ENCODE measurements at places on chromosomes 7 and 10. TPM values are rescaled to one million over a fixed set of nuclear protein-coding genes. Genes with fewer than 3 reads are reported as not detected.

LRRC72 gene
- not detected for total RNA-seq

SPACDR gene
- not detected for total RNA-seq

LFNG gene
- total RNA-seq: 15.2 TPM

TSPAN12 gene
- 6.4 TPM for total RNA-seq

KCP gene
- 0.13 TPM for total RNA-seq

FGL2 gene
- 8.8 TPM for total RNA-seq

DNA sequence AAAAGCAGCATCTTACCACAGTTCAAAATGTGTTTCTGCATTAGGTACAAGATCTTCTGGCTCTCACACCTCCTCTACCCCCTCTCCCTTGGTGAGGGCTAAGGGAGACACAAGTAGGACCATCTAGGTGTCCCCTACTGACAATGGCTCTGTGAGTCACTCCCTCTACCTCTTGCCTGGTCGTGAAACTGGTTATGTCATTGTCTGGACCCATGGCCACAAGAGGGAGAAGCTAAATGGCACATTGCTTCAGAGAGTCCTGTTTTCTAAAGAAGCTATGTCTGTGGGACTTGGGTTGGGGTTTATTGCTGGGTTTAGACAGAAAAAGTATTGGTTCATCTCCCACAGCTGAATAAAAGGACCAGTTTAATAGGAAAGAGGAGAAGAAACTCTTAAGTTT lies 4.0 kb upstream of the PLXNA4 start:
- no peak for DNase-seq

GRCh38 chr10:124728830-124729661 lies 15.1 kb downstream of the FAM53B start:
- no peak for DNase-seq

- peak; percentile 29 for DNase-seq
Observed at GRCh38 chr7:42128703-42129102, 108.3 kb downstream of the GLI3 start.

DNA sequence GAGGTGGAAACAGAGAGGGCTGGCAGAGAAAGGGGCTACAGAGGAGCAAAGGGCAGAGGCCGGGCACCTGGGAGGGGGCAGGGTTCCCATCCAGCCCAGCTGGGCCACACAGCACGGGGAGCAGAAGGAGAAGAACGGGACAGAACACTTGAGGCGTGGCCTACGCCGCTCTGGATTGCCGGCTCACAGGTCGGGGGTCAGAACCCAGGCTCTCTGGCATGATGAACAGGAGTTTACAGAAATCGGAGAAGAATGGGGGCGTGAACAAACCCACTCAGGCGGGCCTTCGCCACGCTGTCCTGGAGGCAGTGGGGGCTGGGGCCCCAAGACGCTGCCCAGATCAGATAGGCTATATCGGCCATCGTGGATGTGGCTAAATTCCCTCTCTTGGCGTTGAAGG lies 362.2 kb upstream of the SHH start:
- DNase-seq: no peak

GRCh38 chr7:69377191-69377590 lies 221.1 kb upstream of the AUTS2 start:
- no peak for DNase-seq

DNA sequence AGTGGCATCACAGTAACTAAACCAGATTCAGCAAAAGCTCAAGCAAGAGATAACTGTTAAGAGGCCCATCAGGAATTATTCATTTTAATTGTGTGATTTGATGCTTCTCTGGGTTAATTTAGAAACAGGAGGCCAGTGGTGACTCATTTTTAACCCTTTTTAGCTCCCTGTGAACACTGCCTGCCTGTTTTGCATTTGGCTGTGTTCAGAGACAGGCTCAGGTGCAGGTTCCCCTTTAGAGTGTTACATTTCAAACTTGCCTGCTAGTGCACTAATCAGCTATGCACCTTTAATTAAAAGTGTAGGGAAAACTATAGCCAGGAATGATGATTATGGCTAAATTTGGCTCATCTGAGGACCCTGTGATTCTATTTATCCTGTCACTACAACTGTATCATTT lies 6.5 kb downstream of the STAMBPL1 start:
- no peak for DNase-seq

GRCh38 chr7:155058896-155059295 lies 11.2 kb upstream of the HTR5A start:
- no peak for DNase-seq

DNA sequence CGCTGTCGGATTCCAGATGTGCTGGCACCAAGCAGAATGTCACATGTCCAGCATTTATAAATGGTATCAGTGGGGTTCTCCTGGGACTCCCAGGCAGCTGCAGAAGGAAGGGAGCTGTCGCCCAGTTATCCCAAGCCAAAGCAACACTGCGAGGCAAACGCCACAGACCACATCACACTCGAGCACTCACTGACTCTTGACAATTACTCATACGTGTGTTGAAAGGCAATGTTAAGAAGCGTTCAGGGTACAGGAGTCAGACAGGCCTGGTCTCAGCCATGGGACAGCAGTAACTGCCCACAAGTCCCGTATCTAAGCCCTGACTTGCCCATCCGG lies 113.4 kb downstream of the DIP2C start:
- DNase-seq: peak; percentile 22

DNA sequence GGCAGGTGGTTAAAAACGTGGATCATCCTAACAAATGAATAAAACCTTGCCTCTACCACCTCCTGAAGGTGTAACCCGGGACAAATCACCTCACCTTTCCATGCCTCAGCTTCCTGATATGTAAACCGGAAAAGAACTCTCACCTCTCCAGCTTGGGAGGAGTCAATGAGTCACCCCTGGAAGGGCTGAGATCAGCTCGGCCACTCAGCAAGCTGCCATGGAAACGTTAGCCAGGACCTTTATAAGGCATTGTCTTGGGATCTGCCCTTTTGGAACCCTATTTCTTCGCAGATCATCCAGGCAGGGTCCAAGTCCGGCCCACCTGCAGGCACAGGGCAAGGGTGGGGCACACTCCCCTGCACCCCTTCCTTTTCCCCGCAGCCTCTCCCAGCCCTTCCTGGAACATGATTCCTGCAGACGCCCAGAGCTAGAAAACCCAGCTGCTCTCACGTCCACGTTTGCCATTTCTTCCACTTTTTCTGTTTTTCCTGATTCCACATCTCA lies 81.6 kb upstream of the PFKP start:
- no peak for DNase-seq

DNA sequence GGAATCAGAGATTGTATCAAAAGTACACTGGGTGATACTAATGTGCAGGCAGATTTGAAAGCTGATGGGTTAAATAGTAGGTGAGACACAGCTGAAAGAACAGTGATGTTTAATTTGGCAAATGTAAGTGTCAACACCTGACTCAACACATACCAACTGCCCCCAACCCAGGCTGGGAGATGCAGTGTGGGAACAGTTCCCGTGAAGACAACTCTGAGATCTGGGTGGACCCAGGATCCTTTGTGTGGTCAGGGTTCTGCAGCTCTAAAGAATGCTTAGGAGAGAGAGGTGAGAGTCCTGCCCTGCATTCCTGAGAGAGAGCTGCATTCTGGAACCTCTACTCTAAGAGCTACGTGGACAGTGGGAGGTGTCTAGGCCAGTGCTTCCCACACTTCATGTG lies 479.7 kb downstream of the RPS24 start:
- DNase-seq: no peak

- peak; percentile 35 for DNase-seq
Observed at GRCh38 chr10:102744374-102745051, 765 bp downstream of the WBP1L start.

GRCh38 chr7:121097577-121097976 lies 109.1 kb downstream of the CPED1 start:
- DNase-seq: peak; percentile 76

GRCh38 chr7:8086239-8086638 lies 117.6 kb downstream of the GLCCI1 start:
- DNase-seq: no peak

GRCh38 chr7:2967705-2968104 lies 76.0 kb downstream of the CARD11 start:
- no peak for DNase-seq

DNA sequence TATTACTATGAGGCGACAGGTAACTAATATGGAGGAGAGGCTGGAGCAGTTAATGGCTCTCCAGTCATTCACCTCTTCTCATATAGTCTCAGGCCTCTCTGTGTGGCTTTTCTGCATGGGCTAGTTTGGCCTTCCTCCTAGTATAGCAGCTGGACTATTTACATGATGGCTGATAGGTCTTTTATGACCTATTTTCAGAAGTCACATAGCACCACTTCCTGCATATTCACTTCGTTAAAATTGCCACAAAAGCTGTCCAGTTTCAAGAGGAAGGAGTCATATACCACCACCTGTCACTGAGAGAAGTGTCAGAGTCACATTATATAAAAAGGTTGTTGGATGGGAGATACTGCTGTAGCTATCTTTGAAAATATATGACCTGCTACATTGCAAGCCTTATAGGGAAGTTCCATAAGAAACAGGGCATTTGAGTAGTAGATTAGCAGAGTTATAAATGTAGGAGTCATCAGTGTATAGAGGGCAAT lies 8.0 kb upstream of the DMTF1 start:
- DNase-seq: no peak

DNA sequence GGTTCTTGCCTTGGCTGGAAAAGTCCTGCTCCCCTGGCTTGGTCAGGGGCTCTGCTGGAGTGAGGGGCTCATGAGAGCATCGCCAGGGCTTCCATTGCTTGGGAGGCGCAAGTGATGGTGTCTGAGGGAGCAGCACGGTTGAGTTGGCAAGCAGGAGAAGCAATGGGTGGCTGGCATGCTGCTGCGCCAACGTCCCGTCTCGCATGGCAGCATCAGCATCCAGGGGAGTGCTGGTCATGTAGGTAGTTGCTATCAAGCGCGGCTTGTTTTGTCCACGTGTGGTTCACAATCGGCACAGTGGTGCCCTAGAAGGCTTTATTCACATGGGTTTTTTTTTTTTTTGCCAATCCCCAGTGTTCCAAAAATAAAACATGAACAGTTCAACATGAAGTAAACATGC lies 3.8 kb downstream of the PYROXD2 start:
- no peak for DNase-seq

- no peak for DNase-seq
Observed at GRCh38 chr7:13109201-13109600, 421.8 kb downstream of the ARL4A start.

- DNase-seq: no peak
Observed at GRCh38 chr10:84427903-84428650, 99.7 kb downstream of the CCSER2 start.

DNA sequence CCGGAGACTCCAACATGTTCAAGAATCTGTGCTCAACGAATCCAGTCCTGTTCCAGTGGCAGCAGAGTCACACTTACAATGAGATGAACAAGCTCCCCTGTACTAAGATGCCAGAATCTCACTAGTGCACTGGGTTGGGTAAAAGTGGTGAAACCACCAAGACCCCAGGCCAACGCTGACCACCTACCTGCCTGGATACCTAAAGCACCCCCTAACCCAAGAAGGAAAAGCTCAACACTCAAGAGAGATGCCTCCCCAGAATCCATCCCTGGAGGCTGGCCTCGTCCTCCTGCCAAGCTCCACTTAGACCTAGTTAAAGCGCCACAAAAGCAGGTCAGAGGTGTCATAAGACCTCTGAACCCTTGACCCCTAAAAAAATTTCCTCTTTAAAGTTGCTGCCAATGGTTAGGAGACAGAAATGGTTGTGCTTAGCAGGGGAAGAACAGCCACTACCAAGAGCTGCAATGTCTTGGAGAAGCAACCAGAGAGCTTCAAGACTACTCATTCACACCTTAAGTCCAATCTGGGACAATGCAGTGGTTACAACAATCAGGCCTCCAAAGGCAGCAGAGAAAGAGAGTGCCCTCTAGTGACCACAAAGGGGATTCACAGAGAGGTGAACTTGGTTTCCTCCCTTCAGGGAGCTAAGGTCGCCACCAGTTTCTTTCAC lies 94.6 kb upstream of the MACROH2A2 start:
- peak; percentile 45 for DNase-seq

DNA sequence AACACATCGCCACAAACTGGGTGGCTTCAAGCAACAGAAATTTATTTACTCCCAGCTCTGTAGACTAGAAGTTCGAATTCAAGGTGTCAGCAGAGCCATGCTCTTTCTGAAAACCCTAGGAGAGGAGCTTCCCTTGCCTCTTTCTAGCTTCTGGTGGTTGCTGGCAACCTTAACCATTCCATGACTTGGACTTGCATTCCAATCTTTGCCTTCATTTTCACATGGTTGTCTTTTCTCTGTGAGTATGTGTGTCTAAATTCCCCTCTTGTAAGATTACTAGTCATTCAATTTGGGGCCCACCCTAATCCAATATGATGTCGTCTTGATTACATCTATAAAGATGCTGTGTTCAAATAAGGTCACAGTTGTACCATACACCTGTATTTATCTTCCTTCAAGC lies 65.9 kb upstream of the PRKG1 start:
- no peak for DNase-seq

DNA sequence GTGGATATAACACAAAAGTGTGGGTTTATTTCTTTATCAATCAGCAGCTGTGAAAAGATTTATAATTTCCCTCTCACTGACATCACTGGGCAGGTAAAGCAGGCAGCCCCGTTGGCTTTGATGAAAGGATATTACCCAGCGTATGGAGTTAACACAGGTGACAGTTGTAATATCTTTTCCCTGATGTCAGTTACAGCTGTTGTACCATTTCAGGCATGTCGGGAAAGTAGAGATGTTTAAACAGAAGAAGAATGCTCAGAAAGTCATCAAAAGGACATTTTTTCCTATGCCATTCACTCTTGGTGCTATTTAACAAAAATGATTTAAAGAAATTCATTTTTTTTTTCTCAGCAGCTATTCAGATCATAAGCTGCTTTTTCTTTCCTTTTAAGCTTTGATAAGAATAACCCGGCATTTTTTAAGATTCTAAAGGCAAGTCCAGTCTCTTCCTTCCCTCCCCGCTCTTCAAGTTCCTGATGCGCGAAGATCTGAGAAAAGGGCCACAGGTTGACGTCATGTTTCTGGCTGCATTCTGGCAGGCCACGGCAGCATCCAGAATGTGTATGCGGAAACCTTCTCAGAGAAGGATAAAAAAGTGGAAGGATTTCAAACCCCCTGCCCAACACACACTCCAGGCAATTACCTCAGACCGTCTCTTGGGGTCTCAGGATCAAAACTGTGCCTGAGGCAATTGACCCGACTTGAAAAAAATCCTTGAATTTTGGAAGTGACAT lies 32.5 kb upstream of the ADAM12 start:
- DNase-seq: peak; percentile 28

GRCh38 chr7:66860767-66861166 lies 60.3 kb upstream of the TMEM248 start:
- no peak for DNase-seq

- peak; percentile 78 for DNase-seq
Observed at GRCh38 chr10:69438536-69439349, 12.5 kb upstream of the TSPAN15 start.

DNA sequence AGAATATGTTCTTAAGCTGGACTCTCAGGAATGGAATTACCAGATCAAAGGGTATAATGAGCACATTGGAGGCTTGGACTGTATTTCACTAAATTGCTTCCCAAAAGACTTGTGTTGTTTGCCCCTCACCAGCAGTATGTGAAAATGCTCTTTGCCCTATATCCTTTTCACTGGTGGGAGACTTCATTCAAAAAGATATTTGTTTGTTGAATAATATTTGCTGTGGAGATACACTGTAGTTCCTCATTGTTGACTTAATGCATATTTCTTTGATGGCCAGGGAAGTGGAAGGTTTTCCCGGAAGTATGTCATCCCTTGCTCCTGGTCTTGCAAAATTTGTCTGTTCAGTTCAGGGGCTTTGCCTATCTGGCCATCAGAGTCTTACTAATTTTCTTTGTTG lies 19.4 kb downstream of the GSTO2 start:
- DNase-seq: no peak

All from LHCN-M2 (cell line).